ENCODE measurements at places on chromosomes 6 and 20. TPM values are rescaled to one million over a fixed set of nuclear protein-coding genes. Genes with fewer than 3 reads are reported as not detected.

DNA sequence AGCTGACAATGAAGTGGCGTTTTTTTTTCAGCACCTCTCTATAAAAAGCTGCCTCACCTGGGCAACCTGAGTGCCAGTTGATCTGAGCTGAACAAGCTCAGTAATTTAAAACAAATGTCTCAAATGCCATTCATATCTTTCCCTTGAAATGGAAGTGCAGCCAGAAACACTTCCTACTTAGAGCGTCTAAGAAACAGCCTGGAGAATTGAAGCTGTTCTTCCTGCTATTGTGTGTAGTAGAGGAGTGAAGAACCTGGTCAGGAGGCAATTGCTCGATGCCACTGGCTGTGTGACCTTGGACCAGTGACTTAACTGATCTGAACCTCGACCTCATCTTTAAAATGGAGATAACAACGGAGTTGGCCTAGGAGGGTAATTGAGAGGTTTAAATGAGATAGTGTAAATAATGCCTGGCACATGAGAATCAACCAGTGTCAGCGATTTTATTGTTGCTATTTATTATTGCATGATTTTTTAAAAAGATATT lies 95.4 kb upstream of the FOXQ1 start:
- no peak overlapping the region for H3K27ac ChIP-seq
- no peaks in the 10 kb centered on the region for H3K36me3 ChIP-seq
- no peak for DNase-seq
- H3K4me3 ChIP-seq: no peak overlapping the region
- no peaks in the 10 kb centered on the region for H3K4me1 ChIP-seq

- H3K4me3 ChIP-seq: no peak overlapping the region
- no peak overlapping the region for H3K27ac ChIP-seq
- no peaks in the 10 kb centered on the region for H3K27me3 ChIP-seq
- no peaks in the 10 kb centered on the region for H3K36me3 ChIP-seq
- no peak for DNase-seq
These were observed 260.6 kb downstream of the TPBG start for GRCh38 chr6:82624251-82624650.

Gene MAN1A1
- total RNA-seq: 29.3 TPM

- H3K27ac ChIP-seq: no peak overlapping the region
- H3K27me3 ChIP-seq: peaks cover 41% of the 10 kb centered on the region
- peaks cover 16% of the 10 kb centered on the region for H3K4me1 ChIP-seq
- no peak overlapping the region for H3K4me3 ChIP-seq
- H3K36me3 ChIP-seq: no peaks in the 10 kb centered on the region
These were observed 70.5 kb upstream of the MYLIP start for GRCh38 chr6:16058201-16058928.

GRCh38 chr6:26105109-26105730 lies 18.0 kb downstream of the HFE start:
- H3K27me3 ChIP-seq: no peaks in the 10 kb centered on the region
- peaks cover 1% of the 10 kb centered on the region for H3K36me3 ChIP-seq
- H3K4me3 ChIP-seq: no peak overlapping the region
- peaks cover 23% of the 10 kb centered on the region for H3K4me1 ChIP-seq

DNA sequence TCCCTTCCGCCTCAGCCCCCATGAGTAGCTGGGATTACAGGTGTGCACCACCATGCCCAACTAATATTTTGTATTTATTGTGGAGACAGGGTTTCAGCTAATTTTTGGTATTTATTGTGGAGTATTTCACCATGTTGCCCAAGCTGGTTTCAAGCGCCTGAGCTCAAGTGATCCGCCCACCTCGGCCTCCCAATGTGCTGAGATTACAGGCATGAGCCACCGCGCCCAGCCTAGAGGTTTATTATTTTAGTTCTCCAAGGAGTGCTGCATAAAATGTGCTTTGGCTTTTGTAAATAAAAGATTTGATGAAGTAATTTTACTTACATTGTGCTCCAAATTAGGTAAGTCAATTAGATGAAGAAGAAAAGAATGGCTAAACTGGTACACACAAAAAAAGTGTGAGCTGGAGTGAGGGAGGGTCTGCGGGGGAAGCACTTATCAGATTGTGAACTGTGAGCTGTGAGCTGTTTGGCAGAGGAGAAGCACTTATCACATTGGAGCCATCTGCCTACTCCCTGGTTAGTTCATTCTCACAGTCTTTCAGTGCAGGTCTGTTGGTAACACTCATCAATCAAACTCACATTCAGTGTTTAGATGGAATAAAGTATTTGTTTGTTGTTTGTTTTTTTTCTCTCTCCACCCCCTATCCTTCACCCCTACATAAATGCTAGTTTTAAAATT lies 398.0 kb downstream of the EPHA7 start:
- H3K27ac ChIP-seq: no peak overlapping the region
- DNase-seq: no peak
- no peaks in the 10 kb centered on the region for H3K27me3 ChIP-seq
- no peaks in the 10 kb centered on the region for H3K4me1 ChIP-seq
- no peaks in the 10 kb centered on the region for H3K36me3 ChIP-seq

Gene CGA
- 5.5 TPM for total RNA-seq

Gene MATN4
- not detected for total RNA-seq

- no peak for DNase-seq
- no peak overlapping the region for H3K4me3 ChIP-seq
- H3K27ac ChIP-seq: no peak overlapping the region
- H3K4me1 ChIP-seq: peaks cover 18% of the 10 kb centered on the region
- H3K27me3 ChIP-seq: no peaks in the 10 kb centered on the region
These were observed 50.3 kb downstream of the FRK start for GRCh38 chr6:116010386-116010785.

- H3K27ac ChIP-seq: peak overlapping the region; percentile 5
- no peaks in the 10 kb centered on the region for H3K27me3 ChIP-seq
- H3K4me1 ChIP-seq: peaks cover 20% of the 10 kb centered on the region
These were observed 54.2 kb downstream of the NCOA7 start for GRCh38 chr6:125844989-125845388.

Gene PSMG4
- total RNA-seq: 18.9 TPM

Gene RPL10A
- total RNA-seq: 1,451 TPM

Gene MOXD1
- total RNA-seq: 8.9 TPM

GRCh38 chr6:26019261-26019830 lies 56.7 kb downstream of the TRIM38 start:
- peak overlapping the region; percentile 50 for H3K4me3 ChIP-seq
- H3K36me3 ChIP-seq: peaks cover 10% of the 10 kb centered on the region

DNA sequence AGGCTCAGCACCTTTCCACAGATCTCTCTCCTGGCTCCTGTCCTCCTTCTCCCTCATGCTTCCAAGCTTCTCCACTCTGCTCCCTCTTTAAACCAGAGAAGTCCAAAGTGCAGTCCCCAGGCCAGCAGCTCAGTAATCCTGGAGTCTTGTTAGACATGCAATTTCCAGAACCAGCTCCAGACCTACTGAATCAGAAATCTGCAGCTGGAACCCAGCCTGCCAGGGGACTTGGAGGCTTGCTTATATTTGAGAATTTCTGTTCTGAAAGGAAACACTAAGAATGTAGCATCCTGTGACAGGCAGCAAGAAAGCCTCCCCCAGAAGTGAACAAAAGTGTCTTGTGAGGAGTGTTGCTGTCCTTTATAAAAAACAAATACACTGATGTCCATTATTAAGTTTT lies 438.1 kb downstream of the BCKDHB start:
- H3K27me3 ChIP-seq: no peaks in the 10 kb centered on the region
- H3K4me1 ChIP-seq: peaks cover 9% of the 10 kb centered on the region
- no peak overlapping the region for H3K27ac ChIP-seq
- no peak for DNase-seq
- no peaks in the 10 kb centered on the region for H3K36me3 ChIP-seq

Gene RGS17
- total RNA-seq: 2.6 TPM

DNA sequence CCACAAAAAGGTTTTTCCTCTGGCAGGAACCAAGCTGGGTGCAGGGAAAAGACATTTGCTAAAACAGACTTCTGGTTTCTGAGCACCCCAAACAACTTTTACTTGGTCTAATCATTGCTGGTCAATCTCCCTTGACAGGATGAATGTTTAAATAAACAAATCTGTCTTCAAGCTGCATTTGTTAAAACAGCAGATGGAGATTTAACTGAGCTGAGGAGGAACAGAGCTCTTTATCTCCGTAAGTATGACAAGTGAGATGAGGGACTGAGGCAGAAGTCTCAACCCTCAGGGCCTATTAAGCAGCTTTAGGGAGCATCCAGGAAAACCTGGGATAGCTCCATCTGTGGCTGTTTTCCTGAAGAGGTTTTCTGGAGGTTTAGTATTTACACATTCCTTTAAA lies 40.6 kb downstream of the NINL start:
- peak overlapping the region; percentile 89 for H3K27ac ChIP-seq
- DNase-seq: no peak

Gene SAMD5
- 24.0 TPM for total RNA-seq

DNA sequence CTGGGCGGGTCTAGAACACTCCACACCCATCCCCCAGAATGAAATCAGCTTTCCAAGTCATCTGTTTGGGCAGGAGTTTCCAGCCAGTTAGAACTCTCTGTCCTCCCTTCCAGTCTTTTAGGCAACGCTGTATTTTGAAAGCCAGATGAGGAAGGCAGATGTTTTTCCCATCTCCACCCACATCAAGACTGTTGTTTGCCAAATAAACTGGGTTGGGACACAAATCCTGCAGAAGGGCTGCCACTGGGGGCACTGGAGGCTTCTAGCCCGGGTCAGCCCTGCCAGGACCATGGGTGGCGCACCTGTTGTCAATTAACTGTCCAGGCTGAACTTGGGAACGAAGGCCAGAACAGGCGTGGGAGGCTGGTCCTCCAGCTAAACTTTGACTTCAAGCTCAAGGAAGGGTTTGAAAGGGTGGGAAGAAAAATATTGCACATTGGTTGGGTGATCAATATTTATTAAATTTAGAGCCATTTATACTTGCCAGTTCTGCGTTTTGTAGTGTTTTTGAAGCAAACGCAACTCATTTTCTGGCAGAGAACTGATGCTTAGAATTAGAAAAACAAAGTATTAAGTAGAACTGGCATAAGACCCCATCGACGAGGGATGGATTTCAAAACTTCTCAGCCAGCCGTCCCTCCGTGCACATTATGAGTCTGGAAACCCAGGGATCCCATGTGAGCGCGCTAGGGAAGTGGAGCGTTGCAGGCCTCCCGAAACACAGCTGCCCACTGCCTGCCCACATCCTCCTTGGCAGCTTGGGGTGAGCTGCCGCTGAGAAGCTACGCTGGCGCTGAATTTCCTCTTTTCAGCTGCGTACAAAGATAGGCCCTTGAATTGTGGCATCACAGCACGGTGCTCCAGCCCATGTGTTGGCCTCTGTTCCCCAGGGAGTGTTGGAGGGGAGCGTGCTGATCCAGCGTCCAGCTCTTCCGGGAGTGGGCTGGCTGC lies 297.4 kb downstream of the QKI start:
- peaks cover 50% of the 10 kb centered on the region for H3K27me3 ChIP-seq
- no peaks in the 10 kb centered on the region for H3K36me3 ChIP-seq
- no peak overlapping the region for H3K4me3 ChIP-seq
- no peak overlapping the region for H3K27ac ChIP-seq
